ENCODE measurements at places on chromosomes 7 and 10.

GRCh38 chr7:32093415-32094408 is 23.5 kb upstream of the PDE1C start:
- no peak for DNase-seq

- DNase-seq = peak; percentile 76
Observed at GRCh38 chr10:71860243-71861029, 9.4 kb upstream of the PSAP start.

DNA sequence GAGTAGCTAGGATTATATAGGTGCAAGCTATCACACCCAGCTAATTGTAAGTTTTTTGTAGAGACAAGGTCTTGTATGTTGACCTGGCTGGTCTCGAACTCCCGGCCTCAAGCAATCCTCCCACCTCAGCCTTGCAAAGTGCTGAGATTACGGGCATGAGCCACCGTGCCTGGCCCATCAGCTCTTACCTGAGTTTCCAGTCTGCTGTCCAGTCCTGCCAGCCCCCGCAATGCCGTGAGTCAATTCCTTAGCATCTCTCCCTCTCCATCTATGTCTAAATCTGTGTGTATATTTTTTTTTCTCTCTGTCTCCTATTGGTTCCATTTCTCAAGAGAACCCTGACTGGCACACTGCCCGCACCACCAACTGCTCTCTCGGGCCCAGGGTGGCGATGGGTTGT is 127.6 kb downstream of the ACTR3B start:
- no peak for DNase-seq

GRCh38 chr10:113754125-113754524 is 2.6 kb downstream of the PLEKHS1 start:
- DNase-seq = no peak

DNA sequence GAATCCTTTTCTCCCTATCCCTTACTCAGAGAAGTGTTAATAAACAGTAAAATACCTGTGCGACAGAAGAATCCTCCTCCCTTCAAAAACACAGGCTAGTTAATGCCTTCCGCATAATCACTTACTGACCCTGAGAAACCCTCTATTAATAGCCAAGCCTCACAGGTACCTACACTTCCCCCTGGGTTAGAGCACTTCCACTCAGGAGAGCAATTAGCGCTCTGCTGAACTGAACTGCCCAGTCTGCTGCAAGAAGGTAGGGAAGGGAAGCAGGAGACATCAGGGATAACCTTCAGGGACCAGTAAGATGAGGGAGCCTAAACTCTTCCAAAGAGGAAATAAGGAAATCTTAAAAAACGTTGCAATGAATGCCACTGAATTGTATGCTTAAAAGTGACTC is 39.6 kb downstream of the KIAA1549 start:
- DNase-seq = no peak

GRCh38 chr10:2392145-2392812 is 655.0 kb upstream of the ADARB2 start:
- no peak for DNase-seq

GRCh38 chr7:153193144-153193595 is 433.6 kb downstream of the ACTR3B start:
- DNase-seq = peak; percentile 64

DNA sequence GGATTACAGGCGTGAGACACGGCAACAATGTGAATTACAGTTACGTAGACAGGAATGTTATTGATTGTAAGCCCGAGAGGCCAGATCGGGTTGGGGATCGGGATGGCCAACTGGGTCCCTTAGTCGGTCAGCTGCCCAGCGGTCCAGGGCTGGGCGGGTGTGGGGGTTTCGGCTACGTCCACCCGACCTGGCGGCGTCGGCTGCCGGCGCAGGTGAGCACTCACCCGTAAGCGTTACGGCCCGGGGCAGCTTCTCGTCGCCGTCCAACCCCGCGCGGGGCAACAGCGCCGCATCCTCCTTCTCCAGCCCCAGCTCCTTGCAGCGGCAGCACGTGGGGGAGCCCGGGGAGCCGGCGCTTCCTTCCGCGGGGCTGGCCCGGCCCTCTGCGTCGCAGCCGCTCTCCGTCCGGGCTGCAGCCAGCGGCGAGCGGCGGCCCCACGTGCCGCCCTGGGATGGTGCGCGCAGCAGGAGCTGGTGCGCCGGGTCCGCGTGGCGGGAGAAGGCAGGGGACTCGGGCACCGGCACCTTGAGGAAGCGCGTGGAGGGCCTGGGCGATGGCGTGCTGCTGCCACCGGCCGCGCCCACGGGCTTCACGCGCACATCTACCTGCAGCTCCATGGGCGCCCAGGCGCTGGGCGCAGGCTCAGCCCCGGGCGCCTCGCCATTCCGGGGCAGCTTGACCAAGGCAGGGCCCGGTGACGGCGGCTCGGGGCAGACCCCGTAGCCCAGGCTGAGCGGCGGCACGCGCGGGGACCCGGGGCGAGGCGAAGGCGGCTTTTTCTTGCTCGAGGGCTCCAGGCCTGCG is 609 bp downstream of the KLRG2 start:
- no peak for DNase-seq

- no peak for DNase-seq
Observed at GRCh38 chr7:116886543-116887156, 24.3 kb downstream of the CAPZA2 start.

DNA sequence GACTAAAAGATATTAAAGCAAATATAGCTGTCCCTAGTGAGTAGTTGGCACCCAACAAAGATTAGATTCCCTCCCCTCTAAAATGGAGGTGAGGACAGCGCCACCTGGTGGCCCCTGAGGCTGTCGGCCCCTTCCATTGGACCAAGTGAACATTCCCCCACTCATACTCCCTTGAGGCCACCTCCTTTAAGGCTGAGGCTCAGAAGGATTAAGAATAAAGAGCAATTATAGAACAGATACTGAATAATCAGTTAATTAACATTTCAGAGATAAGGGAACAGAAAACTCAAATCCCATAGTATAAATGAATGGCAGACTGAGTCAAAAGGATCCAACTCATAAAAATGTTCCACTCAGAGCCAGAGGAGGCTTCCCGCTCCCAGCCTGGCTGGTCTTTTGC is 130.4 kb upstream of the GHITM start:
- peak; percentile 69 for DNase-seq

DNA sequence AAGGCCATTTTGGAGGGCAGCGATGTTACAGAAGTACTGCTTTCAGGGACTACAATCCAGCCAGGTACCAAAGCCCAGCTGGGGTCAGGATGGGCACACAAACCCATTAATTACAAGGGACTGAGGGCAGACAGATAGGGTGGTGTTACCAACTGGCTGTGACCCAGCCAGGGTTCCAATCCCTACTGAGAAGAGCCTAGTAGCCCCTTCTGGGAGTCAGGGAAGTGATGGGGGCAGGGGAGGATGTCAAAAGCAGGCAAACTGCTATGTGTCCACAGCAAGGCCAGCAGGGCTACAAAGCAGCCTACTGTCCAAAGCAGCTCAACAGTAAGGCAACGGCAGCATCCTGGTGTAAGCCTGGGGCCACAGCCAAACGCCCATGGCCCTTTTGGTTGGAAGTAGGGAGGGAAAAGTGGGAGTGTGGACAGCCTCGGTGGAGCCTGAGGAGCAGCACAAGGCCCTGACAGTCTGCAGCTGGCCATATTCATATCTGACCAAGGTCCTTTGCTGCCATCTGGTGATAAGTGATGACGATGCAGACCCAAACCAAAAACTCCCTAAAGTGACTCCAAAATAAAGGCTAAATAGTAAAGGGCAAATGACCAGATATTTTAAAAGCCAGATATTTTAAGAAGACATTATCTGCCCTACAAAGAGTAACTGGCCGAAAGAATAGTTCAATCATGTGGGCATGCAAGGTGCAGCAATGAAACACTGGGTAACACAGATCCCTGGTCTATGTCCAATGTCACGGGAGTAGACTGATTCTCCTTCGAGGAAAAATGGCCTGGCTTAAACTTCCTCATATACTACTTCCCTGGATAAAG is 56.9 kb downstream of the XPNPEP1 start:
- DNase-seq = no peak

DNA sequence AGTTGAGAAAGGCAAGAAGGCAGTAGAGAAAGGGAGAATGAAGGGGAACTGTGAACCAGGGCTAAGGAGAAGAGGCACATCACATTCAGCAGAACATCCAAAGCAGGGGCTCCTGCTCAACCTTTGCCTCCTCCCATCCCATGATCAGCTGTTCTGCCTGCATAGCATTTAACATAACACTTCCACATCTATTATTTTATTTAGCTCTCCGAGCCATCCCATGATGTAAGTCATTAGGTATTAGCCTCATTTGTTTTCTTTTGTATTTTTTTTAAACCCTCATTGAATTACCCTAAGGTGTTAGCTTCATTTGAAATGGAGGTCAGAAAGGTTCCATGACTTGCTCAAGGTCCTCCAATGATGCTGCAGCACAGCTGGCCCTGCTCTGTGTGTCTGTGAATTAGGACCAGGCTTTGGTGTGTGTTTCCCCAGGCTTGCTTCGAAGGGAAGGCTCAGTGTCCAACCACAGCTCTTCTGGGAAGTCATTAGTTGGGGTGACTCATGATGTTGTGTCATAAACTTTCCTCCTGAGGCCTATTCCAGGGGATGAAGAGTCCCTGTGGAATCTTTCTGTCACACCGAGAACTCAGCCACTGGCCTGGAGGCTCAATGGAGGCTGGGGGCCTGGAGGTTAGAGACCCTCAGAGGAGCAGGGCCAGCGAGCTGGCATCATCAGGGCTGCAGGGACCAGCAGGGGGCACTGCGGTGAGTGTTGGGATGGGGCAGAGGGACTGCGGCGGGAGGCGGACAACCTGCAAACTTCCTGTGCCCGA is 16.5 kb downstream of the NPFFR1 start:
- no peak for DNase-seq

DNA sequence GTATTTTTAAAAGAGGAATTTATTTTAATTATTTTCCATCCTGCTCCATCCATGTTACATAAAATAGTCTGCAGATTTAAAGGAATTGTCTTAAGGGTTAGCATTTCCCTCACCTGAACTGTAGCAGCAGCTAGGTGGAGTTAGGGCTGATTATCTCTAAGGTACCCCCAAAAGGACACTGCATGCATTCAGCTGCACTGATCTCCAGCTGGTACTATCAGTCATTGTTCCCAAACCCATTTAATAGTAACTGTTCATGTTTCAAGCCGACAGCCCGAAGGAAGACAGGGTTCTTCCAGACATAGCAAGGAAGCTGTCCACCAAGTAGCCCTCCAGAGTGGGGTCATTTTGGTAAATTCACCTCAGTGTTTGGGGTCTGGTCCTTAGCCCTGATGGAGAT is 48.7 kb downstream of the FAM171A1 start:
- no peak for DNase-seq

- no peak for DNase-seq
Observed at GRCh38 chr10:78875932-78876331, 192.8 kb upstream of the ZMIZ1 start.

- no peak for DNase-seq
Observed at GRCh38 chr7:106430103-106430502, 145.3 kb upstream of the NAMPT start.

DNA sequence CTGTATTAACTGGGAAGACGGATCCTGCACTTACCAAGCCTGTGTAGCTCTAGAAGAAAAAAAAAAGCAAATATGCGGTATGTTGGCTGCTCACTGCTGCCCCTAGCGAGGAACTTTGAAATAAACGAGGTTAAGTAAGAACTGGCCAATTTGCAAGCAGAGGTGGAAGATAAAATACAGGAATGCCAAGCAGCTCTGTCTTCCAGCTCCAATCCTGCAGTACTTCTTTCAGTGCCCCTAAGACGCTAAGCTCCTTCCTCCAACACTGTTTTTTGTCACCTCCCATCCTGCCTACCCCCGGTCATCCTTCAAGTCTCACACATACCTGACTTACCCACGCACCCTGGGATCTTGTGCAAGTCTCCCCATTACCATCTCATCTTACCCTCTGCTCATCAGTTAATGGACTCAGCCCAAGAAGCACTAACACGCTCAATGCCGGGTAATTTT is 809 bp downstream of the C10orf143 start:
- peak; percentile 63 for DNase-seq

DNA sequence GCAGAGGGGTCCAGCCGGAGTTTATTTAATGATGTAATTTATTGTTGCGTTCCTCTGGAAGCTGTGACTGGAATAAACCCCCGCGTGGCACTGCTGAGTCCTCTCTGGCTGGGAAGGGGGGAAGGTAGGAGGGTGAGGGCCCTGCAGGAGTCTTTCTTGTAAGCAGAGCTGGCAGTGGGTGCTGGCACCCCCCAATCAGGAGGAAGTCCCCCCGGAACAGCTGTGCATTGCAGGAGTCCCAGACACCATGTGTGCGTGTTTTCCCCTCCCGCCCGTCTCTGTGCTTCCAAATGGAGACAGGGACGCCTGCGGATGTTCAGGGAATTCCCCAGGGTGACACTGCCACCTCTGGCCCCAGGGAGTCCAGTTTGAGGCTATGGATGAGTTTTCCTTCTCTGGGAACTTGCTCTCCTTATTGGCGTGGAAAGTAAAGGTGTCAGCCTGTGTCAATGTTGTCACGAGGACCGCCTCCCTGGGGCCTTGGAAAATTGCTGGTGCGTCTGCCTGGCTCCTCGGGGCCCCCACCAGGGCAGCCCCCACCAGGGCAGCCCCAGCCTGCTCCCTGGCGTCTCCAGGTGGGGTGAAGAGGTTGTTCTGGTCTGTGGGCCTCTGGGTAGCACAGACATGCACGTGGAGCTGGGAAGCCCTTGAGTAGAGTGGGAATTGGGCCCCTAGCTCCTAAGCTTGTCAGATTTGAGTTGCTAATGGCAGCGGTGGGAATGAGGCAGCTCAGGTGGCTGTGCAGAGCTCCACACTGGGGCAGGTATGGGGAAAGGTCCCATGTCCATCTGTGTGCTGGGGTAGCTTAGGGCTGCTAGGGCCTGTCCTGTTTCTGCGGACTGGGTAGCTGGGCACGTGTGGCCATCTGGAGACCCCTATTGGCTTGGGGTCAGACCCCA is 2.7 kb downstream of the FZD9 start:
- no peak for DNase-seq

DNA sequence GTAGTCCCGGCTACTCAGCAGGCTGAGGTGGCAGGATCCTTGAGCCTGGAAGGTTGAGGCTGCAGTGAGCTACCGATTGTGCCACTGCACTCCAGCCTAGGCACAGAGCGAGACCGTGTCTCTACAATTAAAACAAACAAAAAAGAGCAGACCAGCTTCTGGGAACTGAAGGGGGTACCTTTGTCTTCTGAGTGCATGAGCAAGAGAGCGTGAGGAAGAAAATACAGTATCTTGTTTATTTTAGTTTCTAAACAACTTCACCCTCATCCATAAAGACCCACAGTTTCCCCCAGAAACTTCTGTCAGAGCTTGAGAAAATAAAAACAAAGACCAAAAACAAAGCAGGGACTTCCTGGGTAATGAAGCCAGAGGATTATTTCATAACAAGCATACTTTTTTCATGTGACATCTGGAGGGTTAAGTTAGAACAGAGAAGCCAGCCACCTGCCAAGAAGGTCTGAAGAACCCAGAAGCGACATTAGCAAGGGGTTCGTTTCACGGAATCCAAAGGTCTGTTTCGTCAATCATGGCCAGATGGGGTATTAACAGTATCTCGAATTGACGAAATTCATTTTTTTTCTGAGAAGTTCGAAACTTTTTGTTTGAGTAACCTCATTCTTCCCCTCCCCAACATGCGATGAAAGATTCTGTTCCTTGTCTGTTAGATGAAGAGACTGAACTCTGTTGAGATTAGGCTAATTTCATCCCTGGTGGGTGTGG is 10.2 kb upstream of the IL2RA start:
- DNase-seq = no peak

- no peak for DNase-seq
Observed at GRCh38 chr10:91557651-91558111, 75.2 kb downstream of the PPP1R3C start.

All from HAP-1 (cell line).